ENCODE measurements at places on chromosomes 13 and 19.

GRCh38 chr13:51240958-51241357, 18.8 kb downstream of the FAM124A start:
- no peak for DNase-seq

GRCh38 chr13:45447050-45447661, 17.6 kb upstream of the COG3 start:
- no peak for DNase-seq

DNA sequence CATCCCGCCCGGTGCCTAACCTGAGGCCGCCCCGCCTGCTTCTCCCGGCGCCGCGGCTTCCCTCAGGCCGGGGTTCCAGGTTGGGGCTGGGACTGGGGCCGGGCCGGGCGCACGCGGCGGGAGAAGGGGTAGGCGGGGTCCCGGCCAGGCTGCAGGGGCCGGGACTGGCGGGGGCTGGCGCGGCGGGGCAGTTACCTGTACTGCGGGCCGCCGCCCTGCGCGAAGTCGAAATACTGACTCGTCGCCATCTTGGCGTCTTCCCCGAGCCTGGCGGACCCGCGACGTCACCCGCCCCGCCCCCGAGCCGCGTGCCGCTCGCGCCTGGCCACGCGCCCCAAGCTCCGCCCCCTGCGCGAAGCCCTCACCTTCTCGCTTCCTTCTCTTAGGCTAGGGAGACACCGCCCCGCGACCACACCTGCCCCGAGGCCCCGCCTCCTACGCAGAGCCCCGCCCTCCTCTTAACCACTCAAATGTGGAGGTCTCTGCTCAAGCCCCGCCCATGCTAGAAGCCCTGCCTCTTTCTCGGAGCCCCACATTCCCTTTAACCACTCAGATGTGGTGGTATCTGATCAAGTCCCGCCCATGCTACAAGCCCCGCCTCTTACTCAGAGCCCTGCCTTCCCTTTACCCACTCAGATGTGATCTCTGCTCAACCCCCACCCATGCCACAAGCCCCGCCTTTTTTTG, at the start of gene ZFR2:
TSS of gene ZFR2 (minus strand) at position 269 of the 687 bp plus-strand sequence. CDS start at position 248, 21 bp downstream.
- no peak for DNase-seq

DNA sequence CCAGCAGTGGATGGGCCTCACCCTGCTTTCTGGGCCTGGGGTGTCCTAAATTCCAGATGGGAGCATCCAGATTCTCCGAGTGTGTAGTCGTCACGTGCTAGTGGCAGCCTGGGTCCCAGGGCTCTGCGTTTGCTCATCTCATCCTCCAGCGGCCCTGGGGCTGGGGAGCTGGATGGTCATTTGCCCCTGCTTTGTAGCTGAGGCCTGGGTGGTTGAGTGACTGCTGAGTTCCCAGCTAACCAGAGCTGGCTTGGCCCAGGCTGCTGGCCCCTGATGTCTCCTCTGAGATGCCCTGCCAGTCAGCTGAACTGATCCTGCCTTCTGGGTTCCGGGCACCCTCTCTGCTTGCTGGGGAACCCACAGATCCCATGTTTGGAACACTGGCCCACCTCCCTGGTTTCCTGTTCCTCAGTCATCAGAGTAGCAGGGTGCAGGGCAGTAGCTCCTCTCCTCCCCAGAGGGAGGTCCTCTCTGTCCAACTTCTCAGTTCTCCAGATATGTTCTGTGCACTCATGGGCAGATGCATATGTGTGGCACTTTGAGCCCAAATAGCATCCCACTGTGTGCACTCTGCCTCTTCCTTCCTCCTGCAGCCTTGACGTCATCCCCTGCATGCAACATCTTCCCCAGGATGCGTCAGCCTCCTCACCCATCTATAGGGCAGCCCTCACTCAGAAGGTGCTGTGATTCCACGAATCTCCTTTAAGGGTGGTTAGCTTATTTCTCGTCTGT, 22.4 kb upstream of the CRTC1 start:
- DNase-seq = no peak

- DNase-seq = no peak
Observed at GRCh38 chr19:6728346-6728745, 7.9 kb upstream of the C3 start.

DNA sequence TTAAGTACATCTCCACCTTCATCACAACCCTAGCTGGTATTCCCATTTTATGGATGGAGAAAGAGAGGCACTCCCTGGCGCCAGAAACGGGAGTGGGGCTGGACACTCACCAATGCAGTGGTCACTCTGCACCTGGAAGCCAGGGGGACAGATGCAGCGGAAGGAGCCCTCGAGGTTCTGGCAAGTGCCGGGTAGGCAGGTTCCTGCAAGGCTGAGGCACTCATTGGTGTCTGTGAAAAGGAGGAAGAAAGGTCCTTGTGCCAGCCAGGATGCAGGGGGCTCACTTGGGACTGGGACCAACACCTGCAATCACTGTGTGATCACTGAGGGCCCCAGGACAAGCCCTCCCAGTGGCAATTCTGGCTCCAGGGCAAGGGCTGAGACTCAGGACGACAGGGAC, 41.8 kb downstream of the CCL25 start:
- no peak for DNase-seq

GRCh38 chr13:99442273-99442895, 58.9 kb upstream of the TM9SF2 start:
- DNase-seq = no peak

DNA sequence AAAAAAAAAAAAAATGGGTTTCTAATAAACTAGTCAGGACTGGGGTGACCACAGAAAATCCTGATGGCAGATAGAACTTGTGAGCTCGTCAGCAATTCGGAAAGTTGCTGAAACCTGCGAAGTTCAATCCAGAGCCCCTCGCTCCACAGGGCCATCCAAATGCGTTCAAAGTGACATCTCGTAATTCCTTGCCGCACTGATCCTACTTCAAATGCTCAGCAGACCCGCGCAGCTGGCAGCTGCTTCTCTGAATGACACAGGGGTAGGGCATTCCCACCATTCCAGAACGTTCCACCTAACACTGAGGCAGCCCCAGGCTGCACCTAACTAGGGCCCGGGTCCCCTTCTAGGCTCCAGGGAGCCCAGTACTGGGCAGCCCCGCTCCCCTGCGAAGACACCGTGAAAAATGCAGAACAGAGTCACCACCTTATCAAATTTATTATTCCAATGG, 4.8 kb upstream of the DAPK3 start:
- no peak for DNase-seq

- no peak for DNase-seq
Observed at GRCh38 chr13:41582027-41582463, 124.7 kb downstream of the RGCC start.

GRCh38 chr19:49106648-49107135, 7.5 kb upstream of the LIN7B start:
- no peak for DNase-seq

DNA sequence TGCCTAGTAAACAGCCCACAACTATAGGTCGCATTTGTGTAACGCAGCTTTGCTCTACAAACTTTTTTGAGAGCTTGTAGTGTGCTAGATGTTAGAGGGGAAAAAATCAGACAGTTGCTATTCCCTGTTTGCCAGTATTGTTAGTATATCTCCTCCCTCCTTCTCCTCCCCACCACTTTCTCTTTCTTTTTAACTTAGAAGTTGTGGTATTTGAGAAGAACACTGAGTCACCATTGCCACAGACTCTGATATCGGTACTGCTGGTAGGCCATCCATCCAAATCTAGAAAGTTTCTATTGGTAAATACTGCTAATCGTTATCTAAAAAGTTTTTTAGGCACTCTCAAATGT, 666 bp downstream of the POMP start:
- no peak for DNase-seq

GRCh38 chr19:3397266-3398022, 31.1 kb downstream of the NFIC start:
- DNase-seq = no peak

DNA sequence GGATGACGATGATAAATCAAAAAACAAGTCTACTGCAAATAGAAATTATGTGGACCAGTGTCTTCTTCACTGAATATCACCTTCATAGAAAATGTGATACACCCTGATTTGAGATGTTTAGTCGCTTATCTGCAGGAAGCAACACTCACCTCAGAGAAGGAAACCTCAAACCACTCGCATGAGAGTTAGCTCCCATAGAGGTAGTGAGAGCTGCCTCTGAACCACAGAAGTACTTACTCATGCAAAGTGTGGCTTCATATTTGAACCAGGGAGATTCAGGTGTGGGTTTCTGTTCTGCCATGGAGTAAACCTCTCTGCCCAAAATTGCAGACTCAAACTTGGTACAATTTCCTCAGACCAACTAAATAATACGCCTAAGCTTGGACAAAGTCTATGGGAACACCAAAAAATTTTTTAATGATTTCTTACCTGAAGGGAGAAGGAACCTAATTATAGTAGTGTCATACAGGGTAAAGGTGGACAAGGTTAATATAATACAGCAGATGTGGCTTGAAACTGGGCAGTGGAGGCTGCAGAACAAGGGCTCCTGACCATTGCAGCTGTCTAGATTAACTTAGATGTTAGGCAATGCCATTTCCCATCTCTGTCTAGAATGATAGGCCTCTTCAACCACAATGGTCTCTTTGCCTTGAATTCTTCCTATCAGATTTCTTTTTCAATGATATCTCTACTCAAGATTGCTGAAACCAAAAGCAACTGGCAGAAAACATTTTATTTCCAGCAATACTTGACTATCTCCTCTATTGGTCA, 29.6 kb upstream of the RCBTB2 start:
- peak; percentile 43 for DNase-seq

- DNase-seq = no peak
Observed at GRCh38 chr13:99265821-99266426, 7.7 kb upstream of the GPR18 start.

DNA sequence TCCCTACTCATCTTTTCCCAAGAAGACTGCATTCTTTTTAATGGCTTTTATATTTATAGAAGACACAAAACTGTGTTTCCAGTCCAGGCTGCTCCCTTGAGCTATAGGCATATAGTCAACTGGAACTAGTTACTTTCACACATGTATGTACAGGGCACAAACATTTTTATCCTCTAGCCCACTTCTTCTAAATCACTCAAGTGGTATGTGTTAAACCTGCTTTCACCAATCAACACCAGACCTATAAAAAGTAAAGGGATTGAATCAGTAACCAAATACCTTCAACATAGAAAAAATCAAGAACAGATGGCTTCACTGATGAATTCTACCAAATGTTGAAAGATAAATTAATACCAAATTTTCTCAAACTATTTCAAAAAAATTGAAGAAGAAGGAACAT, 584.2 kb upstream of the SLITRK1 start:
- DNase-seq = no peak

DNA sequence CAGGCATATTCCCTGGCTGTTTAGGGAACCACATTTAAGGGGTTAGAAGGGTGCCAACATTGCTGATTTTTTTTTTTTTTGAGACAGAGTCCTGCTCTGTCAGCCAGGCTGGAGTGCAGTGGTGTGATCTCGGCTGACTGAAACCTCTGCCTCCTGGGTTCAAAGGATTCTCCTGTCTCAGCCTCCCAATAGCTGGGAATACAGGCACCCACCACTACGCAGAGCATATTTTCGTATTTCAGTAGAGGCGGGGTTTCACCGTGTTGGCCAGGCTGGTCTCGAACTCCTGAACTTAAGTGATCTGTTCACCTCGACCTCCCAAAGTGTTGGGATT, 7.8 kb upstream of the CRX start:
- DNase-seq = no peak

DNA sequence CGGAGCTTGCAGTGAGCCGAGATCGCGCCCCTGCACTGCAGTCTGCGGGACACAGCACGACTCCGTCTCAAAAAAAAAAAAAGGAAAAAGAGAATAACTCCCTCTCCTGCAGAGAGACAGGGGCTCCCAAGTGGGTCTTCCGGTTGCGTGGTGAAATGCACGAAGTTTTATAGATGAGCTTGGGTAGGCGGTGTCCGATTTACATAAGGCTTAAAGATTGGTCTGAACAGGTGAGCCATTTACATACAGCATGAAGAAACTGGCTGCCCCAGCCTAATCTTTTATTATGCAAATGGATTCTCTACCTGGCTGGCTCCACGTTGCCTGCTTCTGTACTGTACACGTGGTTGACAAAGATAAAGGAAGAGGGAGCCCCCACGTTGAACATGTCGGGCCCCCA, 19.5 kb downstream of the ADGRE2 start:
- DNase-seq = no peak

- no peak for DNase-seq
Observed at GRCh38 chr13:62837895-62838294, 1422.2 kb upstream of the PCDH20 start.
